CD8-positive, alpha-beta T cell (primary cell): ENCODE measurements at places on chromosomes 3 and 15.

GRCh38 chr3:113275258-113275556, 63.9 kb downstream of the BOC start:
- no peak for DNase-seq

- DNase-seq, result no peak
Observed at GRCh38 chr3:73733746-73734145, 109.0 kb upstream of the PDZRN3 start.

DNA sequence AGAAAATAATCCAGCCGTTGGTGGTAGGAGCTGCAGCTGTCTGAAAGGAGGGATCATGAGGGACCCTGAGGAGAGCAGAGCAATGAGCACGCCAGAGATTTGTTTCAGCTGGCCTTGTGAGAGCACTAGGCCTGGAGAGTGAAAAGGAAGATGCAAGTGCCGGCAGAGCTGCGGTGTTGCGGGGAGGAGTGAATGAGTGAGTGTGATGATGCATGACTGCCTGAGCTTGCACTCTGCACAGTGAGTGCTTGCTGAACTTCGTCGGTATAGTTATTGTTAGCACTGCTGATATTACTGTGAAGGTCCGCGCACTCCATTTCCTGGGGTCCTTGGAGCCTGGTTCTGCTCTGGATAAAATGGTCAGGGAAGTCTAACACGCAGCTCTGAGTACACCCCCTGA, 23.2 kb downstream of the EIF1B start:
- DNase-seq, result no peak

DNA sequence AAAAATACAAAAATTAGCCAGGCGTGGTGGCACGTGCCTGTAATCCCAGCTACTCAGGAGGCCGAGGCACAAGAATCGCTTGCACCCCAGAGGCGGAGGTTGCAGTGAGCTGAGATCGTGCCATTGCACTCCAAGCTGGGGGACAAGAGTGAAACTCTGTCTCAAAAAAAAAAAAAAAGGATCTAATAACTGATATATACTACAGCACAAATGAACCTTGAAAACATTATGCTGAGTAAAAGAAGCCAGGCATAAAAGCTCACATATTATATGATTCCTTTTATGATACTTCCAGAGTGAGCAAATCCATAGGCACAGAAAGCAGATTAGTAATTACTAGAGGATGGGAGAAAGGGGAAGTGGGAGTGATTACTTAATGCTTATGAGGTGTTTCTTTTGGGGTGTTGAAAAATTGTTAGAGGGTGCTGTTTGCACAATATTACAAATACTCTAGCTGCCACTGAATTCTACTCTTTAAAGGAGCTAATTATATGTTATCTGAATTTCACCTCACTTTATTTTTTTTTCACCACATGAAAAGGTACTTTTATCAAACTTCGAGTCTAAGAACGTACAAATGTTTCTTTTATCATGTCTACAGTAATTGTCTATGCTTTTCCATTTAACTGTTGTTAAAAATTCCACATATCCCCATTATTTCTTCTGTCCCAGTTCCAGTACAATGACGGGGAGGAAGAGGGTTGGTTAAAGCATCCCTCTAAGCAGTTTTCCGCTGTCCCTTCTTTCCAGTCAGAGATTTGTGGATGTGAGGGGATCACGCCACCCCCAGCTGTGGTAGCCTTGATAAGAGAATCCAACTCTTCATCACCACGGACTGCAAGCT, 77.7 kb upstream of the FAM174B start:
- DNase-seq, result no peak

GRCh38 chr3:193768070-193768394, 175.0 kb downstream of the OPA1 start:
- no peak for DNase-seq

GRCh38 chr15:38528294-38528693, 36.3 kb downstream of the RASGRP1 start:
- DNase-seq, result no peak

DNA sequence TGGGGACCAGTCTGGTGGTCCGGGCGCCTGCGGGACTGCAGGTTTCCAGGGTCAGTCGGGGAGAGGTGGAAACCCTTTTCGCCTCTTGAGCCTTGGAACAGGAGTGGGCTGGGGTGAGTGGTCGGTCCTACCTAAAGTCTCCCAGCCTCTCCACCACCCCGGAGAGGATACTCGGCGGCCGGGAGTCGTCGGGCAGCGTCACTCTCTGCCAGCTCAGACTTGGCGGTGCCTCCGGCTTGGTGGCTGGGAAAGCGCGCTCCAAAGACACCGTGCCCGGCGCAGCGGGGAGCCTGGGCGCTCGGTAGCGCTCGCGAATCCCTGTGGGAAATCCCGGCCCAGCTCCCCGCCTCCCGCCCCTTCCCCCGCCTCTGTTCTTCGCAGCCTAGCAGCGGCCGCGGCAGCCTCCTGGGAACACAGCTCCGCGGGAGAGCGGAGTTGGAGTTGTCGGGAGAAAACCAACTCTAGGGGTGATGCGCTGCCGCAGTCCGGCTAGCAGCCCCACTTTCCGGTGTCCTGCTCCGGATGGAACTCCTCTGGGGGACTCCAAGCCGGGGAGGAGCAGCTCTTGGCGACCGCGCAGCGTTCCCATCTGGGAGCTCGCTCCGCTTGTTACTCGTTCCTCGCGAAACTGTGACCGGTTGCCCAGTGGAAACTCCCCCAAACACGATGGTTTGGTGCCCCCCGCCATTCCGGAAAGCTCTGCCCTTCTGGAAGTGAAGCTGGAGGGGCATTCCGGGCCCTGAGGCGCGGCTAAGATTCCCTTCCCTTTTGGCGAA, 1.4 kb downstream of the EPHB1 start:
- no peak for DNase-seq

GRCh38 chr15:60782316-60782715, 303.4 kb upstream of the ICE2 start:
- DNase-seq, result no peak

DNA sequence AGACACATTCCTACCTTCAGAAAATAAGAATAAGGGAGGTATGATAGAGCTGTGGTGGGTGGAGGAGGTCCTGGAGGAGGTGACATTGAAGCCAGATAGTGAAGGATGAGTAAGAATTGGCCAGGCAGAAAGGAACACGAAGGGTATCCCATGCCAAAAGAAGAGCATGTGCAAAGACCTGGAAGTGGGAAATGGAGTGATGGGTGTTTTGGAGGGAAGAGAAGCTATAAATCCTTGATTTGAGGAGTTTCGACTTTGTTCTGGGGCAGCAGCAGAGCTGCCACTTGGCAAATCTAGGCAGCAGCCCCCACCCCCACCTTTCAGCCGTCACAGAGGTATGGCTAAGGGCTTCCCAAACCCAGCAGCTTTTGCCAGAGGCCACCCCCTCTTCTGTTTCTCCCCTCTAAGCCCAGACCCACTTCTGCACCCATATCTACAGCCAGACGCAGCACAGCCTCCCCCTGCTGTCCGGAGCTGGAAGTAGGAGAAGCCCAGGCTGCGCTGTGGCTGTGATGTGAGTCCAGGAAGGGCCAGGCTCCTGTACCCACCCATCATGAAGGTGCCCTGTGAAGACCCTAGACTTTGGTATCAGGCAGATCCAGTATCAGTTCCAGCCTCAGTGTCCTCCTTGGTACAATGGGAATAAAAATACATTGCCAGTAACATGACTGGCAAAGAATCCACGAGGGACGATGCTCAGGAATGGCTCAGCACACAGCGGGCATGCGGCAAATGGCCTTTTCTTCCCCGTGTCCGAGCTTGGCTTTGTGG, 188.7 kb upstream of the LINGO1 start:
- no peak for DNase-seq
